GM19239 (cell line): ENCODE measurements at places on chromosomes 16 and 17.

DNA sequence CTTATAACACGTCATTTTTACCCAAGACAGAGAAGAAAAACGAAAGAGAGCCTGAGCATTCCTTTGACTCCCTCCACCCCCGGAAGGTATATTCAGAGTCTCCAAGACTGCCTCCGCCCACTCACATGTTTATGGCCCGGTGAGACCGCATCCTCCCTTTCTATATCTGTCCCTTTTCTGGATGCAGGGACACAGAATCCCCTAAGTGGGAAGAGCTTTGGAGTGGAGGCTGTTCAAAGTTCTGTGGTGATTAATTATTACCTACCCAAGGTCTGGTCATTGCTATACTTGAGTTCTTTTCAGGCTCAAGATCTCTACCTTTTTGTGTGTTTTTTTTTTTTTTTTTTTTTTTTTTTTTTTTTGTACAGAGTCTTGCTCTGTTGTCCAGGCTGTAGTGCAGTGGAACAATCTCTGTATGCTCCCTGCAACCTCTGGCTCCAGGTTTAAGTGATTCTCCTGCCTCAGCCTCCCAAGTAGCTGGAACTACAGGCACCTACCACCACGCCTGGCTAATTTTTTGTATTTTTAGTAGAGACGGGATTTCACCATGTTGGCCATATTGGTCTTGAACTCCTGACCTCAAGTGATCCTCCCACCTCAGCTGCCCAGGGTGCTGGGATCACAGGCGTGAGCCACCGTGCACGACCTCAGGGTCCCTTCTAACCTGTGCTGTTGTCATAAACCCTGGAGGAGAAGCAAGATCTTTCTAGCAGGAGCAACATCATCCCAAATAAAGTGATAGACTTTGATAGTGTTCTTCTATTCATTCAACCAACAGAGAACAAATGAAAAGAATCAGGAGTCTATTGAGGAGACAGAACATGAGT lies 407.1 kb downstream of the WWOX start:
- no peak for DNase-seq

- no peak for DNase-seq
Measured at GRCh38 chr16:28098171-28098958, 34.9 kb upstream of the GSG1L start.

DNA sequence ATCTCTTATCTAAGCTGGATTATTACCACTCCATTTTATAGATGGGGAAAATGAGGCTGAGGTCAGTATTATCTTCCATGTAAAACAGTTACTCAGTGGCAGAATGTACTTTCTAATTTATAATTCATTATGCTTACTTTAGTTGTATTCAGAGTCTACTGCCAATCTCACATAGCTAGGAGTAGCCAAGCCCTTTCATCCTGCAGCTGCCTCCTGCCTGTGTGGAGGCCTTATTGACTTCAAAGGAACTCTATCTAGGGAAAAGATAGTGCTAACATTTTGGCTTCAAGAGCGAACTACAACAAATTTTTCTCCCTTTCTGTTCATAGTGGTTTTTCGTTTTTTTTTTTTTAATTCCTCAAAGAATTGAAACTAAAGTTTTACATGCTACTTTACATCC lies 12.9 kb downstream of the RPGRIP1L start:
- no peak for DNase-seq

- no peak for DNase-seq
Measured at GRCh38 chr16:86452451-86452850, 57.9 kb upstream of the FOXF1 start.

DNA sequence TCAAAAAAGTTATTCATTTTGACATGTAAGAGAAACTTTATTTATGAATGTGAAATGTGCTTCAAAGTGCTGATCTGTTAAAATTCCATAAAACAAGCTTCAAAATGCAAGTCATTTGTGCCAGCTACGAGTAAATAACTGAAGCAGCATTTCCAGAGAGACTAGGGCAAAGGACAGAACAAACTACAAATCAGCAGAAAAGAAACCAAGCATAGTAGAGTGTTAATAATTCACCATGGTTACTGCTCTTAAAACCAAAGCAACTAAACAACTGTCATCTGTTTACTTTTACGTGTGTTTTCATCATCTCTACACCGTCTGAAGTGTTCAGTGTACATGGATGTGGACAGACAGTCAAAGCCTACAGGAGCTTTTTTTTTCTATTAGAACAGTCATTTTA lies 1.6 kb upstream of the ASPA start:
- DNase-seq: peak; percentile 27

DNA sequence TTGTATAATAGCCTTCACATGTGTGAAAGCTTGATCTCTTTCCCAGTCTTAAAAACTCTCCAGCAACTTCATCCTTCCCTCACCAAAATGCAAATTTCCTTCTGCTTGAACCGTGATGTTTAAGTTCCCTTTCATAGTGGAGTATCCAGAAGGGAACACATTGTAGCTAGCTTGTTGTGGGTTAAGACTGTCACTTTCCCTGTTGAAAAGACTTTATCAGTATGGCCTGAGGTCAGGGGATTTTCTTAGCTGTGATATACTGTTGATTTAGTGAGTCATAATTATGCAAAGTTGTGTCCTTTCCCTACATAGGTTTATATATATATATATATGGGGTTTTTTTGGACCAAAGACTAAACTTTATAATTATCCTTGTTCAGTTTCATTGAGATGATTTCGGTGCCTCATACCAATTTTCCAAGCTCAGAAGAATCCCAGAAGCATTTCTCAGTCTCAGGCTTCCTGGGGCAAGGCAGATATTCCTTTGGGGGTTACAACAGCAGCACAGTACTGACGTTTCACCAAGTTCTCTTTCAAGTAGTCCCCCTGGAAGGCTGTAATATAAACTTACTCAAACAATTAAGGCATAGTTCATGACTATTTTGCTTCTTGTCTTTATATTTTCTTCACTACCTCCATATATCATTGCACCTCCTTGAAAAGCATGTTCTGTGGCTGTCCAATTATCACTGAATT lies 35.7 kb downstream of the ESRP2 start:
- DNase-seq: no peak

DNA sequence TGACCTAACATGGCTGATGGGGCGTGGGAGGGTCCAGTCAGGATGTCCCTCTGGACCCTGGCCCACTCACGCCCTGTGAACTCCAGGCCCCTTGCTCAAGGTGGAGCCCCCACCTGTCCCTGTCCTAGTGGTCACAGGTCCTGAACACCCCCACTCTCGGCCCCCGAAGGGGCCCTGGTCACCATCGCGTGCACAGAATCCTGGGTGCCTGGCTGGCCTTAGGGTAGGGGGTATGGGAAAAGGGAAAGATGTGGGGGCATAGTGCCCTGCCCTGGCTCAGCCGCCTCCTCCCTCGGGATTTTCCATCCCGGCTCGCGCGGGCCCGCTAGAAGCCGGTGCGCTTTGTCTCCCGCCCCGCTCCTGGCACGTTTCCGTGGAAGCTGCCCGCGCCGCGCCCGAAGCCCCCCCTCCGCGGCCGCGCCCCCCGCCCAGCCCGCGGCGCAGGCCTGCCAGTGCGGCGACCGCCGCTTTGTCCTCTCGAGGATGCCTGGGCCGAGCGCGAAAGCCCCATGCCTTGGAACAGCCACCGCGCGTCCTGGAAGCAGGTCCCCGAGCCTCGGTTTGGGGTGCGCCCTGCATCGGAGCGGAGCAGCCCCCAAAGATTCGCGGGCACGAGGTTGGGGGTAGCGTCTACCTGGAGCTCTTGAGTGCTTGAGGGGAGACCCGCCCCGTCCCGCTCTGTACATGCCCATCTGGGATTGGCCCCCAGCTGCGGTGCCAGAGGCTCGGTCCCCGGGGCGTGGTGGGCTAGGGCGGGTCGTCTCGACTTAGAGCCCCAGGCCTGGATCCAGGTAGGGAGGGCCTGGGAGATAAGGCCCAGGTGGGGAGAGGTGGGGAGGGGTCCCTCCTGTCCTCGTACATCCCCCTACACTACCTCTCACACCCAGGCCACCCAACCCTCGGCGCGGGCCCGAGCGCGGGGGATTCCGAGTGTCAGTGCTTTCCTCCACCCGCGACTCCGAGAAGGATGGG lies 1.3 kb downstream of the SMPD3 start:
- DNase-seq: no peak

- no peak for DNase-seq
Measured at GRCh38 chr16:77657016-77657415, 65.3 kb upstream of the NUDT7 start.

DNA sequence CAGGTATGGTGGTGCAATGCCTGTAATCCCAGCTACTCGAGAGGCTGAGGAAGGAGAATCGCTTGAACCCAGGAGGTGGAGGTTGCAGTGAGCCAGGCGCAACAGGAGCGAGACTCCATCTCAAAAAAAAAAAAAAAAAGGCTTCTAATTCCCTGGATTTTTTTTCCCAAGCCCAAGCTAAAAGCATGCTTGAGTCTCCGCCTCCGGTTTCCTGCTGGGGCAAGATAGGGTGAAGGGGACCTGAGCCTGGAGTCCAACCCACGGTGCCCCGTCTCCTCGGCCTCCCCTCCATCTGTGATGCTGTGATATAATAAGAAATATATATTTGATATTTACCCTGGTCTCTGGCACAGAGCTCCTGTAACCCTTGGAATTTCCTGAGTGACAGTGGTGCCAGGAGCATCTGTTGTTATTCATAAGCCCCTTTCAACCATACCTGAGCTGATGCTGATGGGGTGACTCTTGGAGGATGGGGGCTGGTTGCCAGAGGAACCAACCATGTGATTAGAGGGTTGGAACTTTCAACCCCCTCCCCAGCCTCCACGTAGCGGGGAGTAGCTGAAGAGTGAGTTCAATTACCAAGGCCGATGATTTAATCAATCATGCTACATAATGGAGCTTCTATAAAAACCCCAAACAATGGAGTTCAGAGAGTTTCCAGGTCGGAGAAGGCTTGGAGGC lies 12.8 kb upstream of the TNK1 start:
- no peak for DNase-seq

- no peak for DNase-seq
Measured at GRCh38 chr17:44008205-44008909, 3.9 kb downstream of the NAGS start.

DNA sequence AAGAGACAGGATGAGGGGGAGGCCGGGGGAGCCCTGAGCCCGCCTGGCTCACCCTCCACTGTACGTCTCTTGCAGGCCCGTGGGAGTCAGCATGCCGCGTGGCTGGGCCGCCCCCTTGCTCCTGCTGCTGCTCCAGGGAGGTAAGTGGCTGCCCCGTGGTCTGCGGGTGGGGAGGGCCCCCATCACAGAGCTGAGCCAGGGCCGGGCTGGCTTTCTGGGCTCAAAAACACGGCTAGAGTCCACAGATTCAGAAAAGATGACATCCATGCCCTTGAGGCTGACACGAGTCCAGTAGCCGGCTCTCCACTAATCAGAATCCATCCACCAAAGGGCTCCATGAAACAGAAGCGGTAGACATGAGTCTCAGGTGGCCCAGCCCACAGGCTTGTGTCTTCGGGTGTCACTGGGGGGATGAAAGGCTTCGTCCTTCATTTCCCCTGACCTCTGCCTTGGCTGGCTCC lies 28.0 kb downstream of the IL21R start:
- no peak for DNase-seq

DNA sequence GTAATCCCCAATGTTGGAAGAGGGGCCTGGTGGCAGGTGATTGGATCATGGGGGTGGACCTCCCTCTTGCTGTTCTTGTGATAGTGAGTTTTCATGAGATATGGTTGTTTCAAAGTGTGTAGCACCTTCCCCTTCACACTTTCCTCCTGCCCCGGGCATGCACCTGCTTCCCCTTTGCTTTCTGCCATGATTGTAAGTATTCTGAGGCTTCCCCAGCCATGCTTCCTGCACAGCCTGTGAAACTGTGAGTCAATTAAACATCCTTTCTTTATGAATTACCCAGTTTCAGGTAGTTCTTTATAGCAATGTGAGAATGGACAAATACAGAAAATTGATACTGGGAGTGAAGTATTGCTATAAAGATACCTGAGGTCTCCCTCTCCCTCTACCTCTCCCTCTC lies 29.4 kb downstream of the RNF112 start:
- DNase-seq: no peak

GRCh38 chr16:75394941-75395340 lies 38.4 kb downstream of the CFDP1 start:
- DNase-seq: no peak

DNA sequence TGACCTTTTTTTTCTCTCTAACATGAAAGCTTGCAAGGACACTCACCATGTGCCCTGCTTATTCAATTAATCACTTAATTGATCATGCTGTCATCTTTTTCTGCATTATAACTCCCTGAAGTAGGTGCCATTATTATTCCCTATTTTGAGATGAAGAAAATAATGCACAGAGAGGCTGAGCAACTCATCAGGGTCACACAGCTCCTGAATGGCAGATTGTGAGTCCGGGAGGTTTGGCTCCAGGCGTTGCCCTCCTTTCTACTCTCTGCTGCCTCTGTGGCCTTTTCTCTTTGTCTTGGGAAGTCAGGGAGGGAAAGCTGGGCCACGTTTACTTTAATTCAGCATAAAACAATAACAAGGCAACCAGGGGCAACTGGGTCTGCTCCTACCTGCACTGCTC lies 17.2 kb upstream of the N4BP1 start:
- DNase-seq: no peak

- no peak for DNase-seq
Measured at GRCh38 chr17:77793971-77794235, 164.6 kb upstream of the TNRC6C start.
